Neural progenitor cell (in vitro differentiated cells): ENCODE measurements at places on chromosomes 11 and 22.

DNA sequence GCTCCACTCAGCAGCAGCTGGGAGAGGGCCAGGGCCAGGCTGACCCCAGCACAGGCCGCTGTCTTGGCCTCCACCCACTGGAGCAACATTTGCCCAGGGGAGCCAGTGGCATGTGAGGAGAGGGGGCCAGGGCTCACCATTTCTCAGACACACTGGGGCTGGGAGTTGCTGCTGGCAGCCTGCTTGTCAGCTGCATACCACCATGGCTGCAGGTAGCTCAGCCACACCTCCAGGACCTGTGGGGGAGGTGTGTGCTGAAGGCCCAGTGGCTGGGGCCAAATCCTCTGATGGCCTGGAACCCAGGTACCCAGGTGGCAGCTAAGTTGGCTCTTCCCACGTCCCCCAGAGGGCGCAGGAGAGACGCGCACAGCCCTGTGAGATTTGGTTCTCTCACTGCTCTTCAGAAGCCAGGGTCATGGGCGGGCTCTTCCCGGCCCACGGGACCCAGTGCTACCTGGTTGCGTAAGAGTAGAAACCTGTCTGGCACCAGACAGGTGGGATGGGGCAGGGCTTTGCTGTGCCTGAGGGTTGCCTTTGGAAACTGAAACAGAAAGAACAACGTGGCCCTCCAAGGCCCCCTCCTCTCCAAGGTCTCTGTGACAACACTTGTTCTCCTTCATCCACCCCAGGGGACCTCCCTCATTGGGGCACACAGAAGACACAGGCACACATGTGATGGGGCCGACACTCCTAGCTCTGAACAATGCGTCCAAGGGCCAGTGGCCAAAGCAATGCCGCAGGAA lies 98.8 kb downstream of the MED15 start:
- DNase-seq: peak; percentile 84
- no peak overlapping the region for H3K4me3 ChIP-seq
- peaks cover 5% of the 10 kb centered on the region for H3K4me1 ChIP-seq
- no peaks in the 10 kb centered on the region for H3K36me3 ChIP-seq
- H3K27me3 ChIP-seq: no peaks in the 10 kb centered on the region
- H3K27ac ChIP-seq: no peak overlapping the region

DNA sequence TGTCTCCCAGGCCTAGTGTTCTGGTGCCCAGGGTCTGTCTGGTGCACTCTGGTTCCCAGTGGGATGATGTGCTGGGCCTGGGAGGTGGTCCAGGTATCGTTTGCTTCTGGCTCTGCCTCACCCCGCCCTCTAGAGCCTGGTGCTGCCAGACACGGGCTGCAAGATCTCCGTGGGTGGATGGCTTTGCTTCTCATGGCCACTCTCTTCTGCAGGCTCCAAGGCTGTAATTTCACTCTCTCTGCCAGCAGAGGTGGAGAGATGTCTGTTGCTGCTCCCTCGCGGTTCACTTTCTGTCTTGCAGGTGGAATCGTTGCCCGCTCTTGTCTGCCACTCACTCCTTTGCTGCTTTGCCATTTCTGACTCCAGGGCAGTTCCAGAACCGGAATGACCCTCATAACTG lies 13.4 kb downstream of the NADSYN1 start:
- H3K4me3 ChIP-seq: no peak overlapping the region
- H3K27me3 ChIP-seq: no peaks in the 10 kb centered on the region
- no peak overlapping the region for H3K27ac ChIP-seq
- no peaks in the 10 kb centered on the region for H3K4me1 ChIP-seq
- no peak for DNase-seq

DNA sequence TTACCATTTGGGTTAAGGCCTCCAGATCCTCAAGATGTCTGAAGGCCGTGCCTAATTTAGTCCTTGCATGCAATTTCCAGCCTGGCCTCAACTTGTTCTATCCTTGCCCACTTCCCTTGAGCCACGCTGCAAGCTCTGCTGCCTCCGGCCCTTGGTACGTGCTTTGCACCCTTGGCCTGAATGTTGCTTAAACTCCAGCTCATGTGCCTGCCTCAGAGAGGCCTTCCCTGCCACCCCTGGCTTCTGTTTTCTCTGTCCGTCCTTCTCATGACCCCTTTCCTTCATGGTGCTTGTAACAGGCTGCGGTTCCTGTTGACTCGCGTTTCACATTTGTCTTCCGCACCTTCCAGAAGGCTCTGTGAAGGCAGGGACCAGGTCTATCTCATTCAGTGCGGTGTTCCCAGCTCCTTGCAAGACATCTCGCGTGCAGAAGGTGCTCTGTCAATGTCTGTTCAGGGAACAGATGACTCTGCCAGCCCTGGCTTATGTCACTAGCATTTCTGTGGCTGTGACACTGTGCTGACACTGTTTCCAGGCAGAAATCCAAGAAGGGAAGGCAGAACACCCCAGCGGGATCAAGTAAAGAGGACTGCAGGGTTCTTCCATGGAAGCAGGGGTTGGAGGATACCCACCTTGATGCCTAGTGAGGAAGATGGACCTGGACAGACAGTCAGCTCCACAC lies 61.8 kb downstream of the FBLN1 start:
- H3K27me3 ChIP-seq: no peaks in the 10 kb centered on the region
- no peaks in the 10 kb centered on the region for H3K36me3 ChIP-seq
- no peak overlapping the region for H3K27ac ChIP-seq
- H3K4me1 ChIP-seq: no peaks in the 10 kb centered on the region
- no peak for DNase-seq
- no peak overlapping the region for H3K4me3 ChIP-seq

GRCh38 chr11:69249311-69250185 lies 44.4 kb upstream of the MYEOV start:
- peak; percentile 66 for DNase-seq
- peaks cover 24% of the 10 kb centered on the region for H3K27me3 ChIP-seq
- H3K4me1 ChIP-seq: peaks cover 10% of the 10 kb centered on the region
- no peak overlapping the region for H3K27ac ChIP-seq

GRCh38 chr11:66035653-66036333 lies 9.5 kb upstream of the CATSPER1 start:
- no peaks in the 10 kb centered on the region for H3K4me1 ChIP-seq
- H3K4me3 ChIP-seq: no peak overlapping the region
- H3K27me3 ChIP-seq: no peaks in the 10 kb centered on the region

- H3K36me3 ChIP-seq: no peaks in the 10 kb centered on the region
- no peak for DNase-seq
- no peak overlapping the region for H3K27ac ChIP-seq
- H3K4me1 ChIP-seq: peaks cover 29% of the 10 kb centered on the region
- no peak overlapping the region for H3K4me3 ChIP-seq
- H3K27me3 ChIP-seq: no peaks in the 10 kb centered on the region
Measured at GRCh38 chr22:23033116-23033905, 37.0 kb upstream of the GNAZ start.

GRCh38 chr11:74670171-74670570 lies 61.1 kb downstream of the CHRDL2 start:
- no peak overlapping the region for H3K4me3 ChIP-seq
- H3K27me3 ChIP-seq: no peaks in the 10 kb centered on the region
- H3K4me1 ChIP-seq: peaks cover 3% of the 10 kb centered on the region
- no peaks in the 10 kb centered on the region for H3K36me3 ChIP-seq

DNA sequence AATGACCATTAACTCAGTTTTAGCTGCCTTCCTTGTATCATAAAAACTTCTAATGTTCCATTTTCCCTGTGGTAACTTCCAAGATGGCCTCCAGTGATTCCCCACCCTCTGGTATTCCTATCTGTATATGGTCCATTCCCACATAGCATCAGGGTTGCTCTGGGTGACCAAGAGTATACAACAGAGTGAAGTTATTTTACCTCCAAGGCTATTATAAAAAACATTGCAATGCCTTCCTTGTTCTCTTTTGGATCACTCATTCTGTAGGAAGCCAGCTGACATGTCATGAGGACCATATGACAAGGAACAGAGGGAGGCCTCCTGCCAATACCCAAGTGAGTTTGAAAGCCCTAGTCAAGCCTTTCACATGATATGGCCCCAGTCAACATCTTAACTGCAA lies 30.1 kb downstream of the ZNF280B start:
- H3K27me3 ChIP-seq: no peaks in the 10 kb centered on the region
- no peak overlapping the region for H3K4me3 ChIP-seq
- peaks cover 9% of the 10 kb centered on the region for H3K4me1 ChIP-seq

- no peaks in the 10 kb centered on the region for H3K27me3 ChIP-seq
- no peak for DNase-seq
- H3K4me1 ChIP-seq: no peaks in the 10 kb centered on the region
- H3K36me3 ChIP-seq: no peaks in the 10 kb centered on the region
- H3K4me3 ChIP-seq: no peak overlapping the region
Measured at GRCh38 chr11:87137711-87138110, 100.0 kb downstream of the TMEM135 start.

GRCh38 chr11:45035413-45035812 lies 84.7 kb upstream of the TP53I11 start:
- H3K36me3 ChIP-seq: no peaks in the 10 kb centered on the region
- peaks cover 3% of the 10 kb centered on the region for H3K4me1 ChIP-seq
- H3K27ac ChIP-seq: no peak overlapping the region
- no peak for DNase-seq

- H3K27ac ChIP-seq: no peak overlapping the region
- no peaks in the 10 kb centered on the region for H3K27me3 ChIP-seq
- no peaks in the 10 kb centered on the region for H3K4me1 ChIP-seq
- no peak for DNase-seq
- no peak overlapping the region for H3K4me3 ChIP-seq
Measured at GRCh38 chr11:110621826-110622225, 90.4 kb downstream of the ARHGAP20 start.

DNA sequence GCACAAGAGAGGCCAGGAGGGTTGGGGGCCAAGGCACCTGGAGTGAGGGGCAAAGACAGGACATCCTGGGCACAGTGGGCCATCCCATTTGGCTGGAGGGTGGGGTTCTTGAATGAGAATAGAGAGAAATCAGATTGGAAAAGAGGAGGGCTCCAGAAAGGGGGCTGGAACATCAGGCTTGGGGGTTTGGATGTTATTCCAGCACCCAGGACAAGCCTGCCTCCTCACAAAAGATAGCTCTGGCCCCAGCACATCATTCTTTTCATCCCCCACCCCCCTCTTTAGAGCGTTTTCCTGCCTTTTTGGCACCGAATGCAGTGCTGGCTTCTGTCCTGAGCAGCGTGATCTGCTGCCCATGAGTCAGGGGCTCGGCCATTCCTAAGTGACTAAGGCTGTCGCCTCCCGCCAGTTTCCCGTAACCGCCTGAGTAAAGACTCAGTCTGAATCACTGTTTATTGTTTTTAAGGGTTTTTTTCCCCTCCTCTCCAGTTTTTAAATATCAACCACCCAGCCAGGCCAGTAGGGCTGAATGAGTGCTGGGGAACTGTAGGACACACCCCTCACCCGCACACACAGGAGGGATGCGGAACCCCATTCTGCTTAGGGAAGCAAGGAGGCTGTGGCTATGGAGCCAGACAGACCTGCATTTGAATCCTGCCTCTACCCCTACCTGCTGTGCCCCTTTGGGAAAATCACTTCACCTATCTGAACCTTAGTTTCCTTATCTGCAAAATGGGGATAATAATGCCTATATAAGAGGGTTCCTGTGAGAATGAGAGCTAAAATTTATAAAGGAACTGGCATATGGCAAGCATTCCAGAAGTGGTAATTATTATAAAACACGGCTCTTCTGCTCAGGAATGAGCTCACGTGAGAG lies 32.4 kb upstream of the NAV2 start:
- no peaks in the 10 kb centered on the region for H3K36me3 ChIP-seq
- H3K4me3 ChIP-seq: no peak overlapping the region
- peak; percentile 44 for DNase-seq
- H3K27me3 ChIP-seq: no peaks in the 10 kb centered on the region
- H3K4me1 ChIP-seq: peaks cover 12% of the 10 kb centered on the region

DNA sequence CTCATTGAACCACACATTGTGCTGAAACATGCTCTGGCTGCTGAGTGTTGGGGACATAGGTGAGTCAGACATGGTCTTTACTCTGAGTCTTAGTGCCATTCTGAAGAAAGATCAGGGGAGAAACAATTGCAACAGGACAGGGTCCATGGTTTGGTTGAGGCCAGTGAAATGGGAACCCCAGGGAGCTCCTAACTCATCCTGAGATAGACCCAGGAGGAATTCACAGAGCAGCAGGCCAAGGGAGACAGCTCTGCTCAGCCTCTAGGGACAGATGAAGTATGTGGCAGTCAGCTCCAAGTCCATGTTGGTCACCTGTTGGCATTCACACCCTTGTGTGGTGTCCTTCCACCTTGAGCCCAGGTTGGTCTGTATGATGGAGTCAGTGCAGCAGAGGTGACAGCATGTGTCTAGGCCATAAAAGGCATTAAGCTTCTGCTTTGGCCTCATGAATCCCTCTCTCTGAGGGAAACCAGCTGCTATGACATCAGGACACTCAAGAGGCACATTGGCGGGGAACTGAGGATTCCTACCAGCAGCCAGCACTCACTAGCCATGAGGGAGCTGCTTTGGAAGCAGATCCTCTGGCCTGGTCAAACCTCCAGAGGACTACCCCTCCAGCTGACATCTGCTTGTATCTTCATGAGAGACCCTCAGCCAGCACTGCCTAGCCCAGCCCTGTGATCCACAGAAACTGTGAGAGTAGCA lies 50.3 kb upstream of the MYEOV start:
- DNase-seq: no peak
- H3K4me3 ChIP-seq: no peak overlapping the region
- H3K4me1 ChIP-seq: no peaks in the 10 kb centered on the region

GRCh38 chr11:68036141-68036716 lies 2.6 kb upstream of the TCIRG1 start:
- H3K4me3 ChIP-seq: no peak overlapping the region
- no peaks in the 10 kb centered on the region for H3K27me3 ChIP-seq
- no peaks in the 10 kb centered on the region for H3K36me3 ChIP-seq
- no peak for DNase-seq
- H3K4me1 ChIP-seq: peaks cover 20% of the 10 kb centered on the region
- H3K27ac ChIP-seq: no peak overlapping the region

GRCh38 chr11:69554849-69555248 lies 73.4 kb downstream of the LINC01488 start:
- no peak for DNase-seq
- no peaks in the 10 kb centered on the region for H3K36me3 ChIP-seq
- no peak overlapping the region for H3K27ac ChIP-seq
- no peaks in the 10 kb centered on the region for H3K27me3 ChIP-seq

GRCh38 chr11:93034723-93035039 lies 65.2 kb downstream of the MTNR1B start:
- H3K27me3 ChIP-seq: no peaks in the 10 kb centered on the region
- H3K27ac ChIP-seq: no peak overlapping the region
- H3K4me3 ChIP-seq: no peak overlapping the region
- no peak for DNase-seq
